Neural progenitor cell (in vitro differentiated cells): ENCODE measurements at places on chromosomes 11 and 22. TPM values are rescaled to one million over a fixed set of nuclear protein-coding genes. Genes with fewer than 3 reads are reported as not detected.

The YAP1 gene
- total RNA-seq = 59.9 and 91.4 TPM in 2 replicates

The GUCY1A2 gene
- 0.54 and 0.56 TPM in 2 replicates for total RNA-seq

The DDI1 gene
- total RNA-seq = not detected in 2 replicates

The ZNF280A gene
- 2.4 and 3.7 TPM in 2 replicates for total RNA-seq

The CHKB gene
- 67.4 and 93.9 TPM in 2 replicates for total RNA-seq

The TAF1D gene
- total RNA-seq = 180 and 316 TPM in 2 replicates

The TRIM29 gene
- total RNA-seq = 0.11 TPM in 1 of 2 replicates, not detected in the other

The ANO1 gene
- total RNA-seq = 0.19 TPM in 1 of 2 replicates, not detected in the other

The WEE1 gene
- total RNA-seq = 123 and 156 TPM in 2 replicates

The FLRT1 gene
- total RNA-seq = 0.11 and 0.12 TPM in 2 replicates
